Sciatic nerve (tissue), 2 donors: ENCODE measurements at places on chromosomes 5 and 9.

DNA sequence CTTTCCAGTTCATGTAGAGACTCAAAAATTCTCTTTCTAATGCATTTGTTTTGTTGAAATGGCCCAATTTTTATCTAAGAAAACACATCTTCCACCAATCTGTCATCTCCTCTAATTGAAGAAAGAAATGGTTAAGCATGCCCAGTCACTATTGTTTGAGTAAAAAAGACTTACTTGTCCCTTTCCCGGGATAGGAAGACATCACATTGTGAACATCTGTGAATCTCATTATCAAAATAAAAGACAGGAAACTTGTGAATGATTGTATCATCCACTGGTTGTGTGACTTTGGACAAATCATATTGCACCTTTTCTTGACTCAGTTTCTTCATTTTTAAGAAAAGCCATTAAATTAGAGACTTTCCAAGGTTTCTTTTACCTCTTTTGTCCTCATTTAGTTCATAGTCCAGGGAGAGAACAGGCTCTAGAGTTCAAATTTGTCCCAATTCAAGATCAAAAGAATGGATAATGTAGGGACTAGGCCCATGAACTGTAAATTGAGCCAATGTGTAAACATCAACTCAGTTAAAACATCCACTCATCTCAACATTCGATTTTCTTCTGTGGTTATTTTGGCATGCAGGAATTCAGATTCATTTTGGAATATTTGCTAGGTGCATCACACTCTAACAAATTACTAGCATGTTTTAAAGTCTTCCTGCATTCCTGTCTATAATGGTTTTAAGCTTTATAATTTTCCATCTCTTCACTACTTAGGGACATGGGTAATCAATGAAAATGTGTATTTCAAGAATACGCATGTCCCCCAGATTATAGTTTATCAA is 838.0 kb upstream of the WWC1 start:
- no peak for DNase-seq

GRCh38 chr9:136178061-136178772 is 26.7 kb downstream of the LHX3 start:
- no peak for DNase-seq

DNA sequence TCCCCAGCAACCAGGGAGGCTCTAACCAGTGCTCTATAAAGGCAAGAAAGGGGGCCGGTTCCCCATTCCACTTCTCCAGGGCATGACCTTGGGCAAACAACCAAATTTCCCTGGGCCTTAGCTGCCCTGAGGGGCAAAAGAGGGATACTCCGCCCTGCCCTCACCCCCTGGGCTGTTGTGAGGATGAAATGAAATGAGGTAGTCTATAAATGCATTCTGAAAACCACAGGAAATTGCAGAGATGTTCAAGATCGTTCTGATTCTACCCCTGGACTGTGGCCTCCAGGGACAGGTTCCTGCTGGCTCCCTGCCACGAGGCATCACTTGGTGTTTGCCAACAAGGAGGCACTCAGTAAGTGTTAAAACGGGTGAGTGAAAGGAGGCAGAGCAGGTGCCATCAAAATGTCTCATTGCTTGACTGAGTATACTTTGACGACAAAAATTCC is 5.7 kb downstream of the RAPGEF1 start:
- DNase-seq: no peak

DNA sequence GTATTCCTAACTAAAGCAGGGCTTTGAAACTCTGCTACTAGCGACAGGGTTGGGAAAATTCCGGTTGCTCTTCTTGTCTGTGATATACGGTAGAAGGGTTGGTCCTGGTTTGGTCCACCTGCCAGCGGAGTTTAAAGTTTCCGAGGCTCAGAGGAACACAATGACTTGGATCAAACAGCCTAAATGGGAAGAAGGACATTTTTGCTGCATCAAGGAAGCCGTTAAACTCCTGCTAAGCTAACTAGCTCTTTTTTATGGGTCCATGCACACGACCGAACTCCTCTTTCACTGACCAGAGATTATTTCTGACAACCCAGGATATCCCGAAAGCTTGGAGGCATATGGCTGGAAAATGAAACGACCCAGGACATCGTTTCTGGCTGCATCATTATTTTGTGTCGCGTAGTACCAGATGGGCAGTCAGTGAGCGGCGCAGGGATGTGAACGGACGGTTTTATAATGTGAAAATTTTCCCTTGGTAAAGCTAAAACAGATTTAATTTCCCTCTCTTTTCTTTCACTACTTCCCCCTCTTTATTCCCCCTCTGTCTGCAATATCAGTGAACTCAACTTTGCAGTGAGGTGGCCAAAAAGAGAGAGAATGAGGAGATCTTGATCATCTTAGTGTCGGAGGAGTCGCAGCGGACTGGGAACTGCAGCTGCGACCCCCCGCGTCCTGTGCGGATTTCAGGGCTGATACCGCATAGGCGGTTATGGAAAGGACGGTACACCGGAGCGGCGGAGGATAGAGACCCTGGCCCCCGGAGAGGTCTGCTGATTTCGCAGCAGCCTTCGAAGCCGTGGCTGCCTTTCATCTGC is at the start of gene LURAP1L:
TSS of gene LURAP1L (plus strand) at position 160 of the 818 bp plus-strand sequence. CDS start 696 bp downstream, outside the sequence.
- DNase-seq: peak; percentile 59

- peak; percentile 91 for DNase-seq
These were observed 12.3 kb downstream of the P4HA2 start for GRCh38 chr5:132215329-132215728.
